Dermis blood vessel endothelial cell (primary cell): ENCODE measurements at places on chromosomes 3 and 15. TPM values are rescaled to one million over a fixed set of nuclear protein-coding genes. Genes with fewer than 3 reads are reported as not detected.

- no peak for DNase-seq
Observed at GRCh38 chr3:44981220-44981619, 5.2 kb downstream of the EXOSC7 start.

The CACNA1D gene
- total RNA-seq, result not detected in 2 replicates

DNA sequence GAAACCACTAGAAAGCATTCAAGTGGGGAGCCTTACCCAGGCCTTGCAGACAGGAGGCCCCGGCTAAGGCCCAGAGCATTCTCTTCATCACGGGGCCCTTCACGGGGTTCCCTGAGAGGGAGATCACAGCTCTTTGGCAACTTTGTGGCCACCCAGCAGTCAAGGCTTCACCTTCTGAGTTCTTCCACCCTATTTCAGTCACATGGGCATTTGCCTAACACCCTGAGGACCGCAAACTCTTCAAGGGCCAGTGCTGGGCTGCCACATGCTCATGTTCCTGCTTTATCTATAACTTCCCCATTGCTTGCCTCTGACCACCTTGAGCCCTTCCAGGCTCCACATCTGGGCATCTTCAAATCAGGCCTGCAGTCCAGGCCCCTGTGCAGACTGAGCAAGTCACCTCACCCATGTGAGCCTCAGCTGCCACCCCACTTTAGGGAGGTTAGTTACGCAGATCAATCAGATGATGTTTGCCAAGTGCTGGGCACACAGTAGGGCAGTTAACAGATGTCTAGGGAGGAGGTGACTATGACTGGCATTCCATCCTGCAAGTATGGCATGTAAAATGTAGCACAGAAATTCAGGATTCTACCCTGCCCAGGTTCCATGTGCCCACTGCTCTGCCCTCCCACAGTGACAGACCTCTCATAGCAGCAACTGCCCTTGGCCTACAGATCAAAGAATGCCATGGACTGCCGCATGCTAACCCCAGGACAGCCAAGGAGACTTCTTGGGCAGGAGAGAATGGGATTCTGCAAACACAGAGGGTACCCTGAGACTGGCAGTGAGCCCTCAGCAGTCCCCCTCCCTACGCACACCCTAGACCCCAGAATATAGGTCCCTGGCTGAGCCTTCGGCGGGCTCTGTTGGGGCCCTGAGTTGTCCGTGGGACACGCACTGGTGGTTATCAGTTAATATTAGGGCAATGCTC lies 37.6 kb upstream of the ZNF710 start:
- no peak for DNase-seq

GRCh38 chr3:188179006-188179966 lies 25.3 kb downstream of the LPP start:
- no peak for DNase-seq

DNA sequence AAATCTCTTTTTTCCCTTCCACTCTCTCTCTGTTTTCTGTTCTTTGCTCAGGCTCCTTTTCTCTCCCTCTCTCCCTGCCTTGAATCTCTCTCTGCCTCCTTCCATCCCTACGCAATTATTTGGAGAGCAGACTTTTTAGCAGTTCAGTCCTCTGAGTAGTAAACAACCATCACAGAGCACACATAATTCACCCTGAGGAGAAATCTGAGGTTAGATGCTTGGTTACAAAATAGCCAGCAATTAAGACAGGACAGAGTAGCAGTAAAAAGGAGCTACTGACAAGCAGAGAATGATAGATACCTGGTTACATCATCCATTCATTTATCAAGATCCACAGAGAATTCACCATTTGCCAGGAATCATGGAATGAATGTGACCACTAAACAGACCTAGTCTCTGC lies 25.5 kb downstream of the SLC9A9 start:
- no peak for DNase-seq

DNA sequence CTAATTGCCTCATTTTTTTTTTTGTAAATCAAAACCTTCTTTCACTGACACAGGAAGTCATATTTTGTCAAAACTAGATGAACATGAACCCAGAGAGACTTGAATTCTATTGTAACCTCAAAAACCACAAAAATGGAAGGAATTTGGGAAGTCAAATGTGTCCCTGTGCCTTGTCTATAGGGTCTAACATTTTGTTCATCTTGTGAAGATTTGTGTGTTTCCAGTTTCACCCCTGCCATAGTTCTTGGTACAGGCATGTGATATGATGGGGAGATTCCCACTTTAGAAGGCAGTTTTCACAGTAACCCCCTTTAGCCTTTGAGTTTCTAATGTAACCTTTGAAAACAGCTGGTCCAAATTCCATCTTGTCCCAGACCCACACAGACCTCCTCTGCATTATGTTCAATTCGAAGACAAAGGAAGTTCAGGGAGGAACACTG lies 318.5 kb upstream of the ADAMTS9 start:
- no peak for DNase-seq

- DNase-seq, result no peak
Observed at GRCh38 chr15:56978898-56979662, 60.6 kb downstream of the TCF12 start.

- DNase-seq, result no peak
Observed at GRCh38 chr3:73204841-73205240, 143.4 kb downstream of the EBLN2 start.
